ENCODE measurements at places on chromosomes 7 and 10.

DNA sequence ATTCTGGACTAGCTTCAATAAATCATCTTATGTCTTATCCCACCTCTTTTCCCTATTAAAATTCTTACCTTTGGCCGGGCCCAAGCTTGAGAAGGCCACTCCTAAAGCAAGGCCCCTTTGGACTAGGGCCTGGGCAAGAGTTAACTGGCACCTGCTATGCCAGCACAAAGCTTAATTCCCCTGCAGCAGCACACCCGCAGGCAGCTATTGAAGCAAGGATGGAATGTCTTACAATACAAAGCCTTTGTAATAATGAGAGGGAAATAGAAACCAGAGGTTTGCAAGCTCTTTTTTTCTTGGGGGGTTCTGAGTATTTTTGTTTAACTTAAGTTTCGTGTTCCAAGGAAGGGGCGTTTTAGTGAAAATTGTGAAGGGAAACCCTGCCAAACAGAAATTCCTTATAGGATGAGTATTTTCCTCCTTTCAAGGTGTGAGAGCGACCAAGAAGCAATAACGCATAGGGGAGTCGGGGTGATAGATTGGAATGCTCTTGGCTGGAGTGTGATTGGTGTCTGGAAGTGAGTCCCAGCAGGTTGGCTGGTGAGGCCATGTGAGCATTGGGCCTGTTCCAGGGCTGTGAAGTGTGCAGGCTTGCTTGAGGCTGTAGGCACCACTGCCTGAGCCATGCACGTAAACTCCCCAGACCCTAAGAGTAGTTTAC lies 148.5 kb downstream of the KIAA1217 start:
- no peak for DNase-seq

DNA sequence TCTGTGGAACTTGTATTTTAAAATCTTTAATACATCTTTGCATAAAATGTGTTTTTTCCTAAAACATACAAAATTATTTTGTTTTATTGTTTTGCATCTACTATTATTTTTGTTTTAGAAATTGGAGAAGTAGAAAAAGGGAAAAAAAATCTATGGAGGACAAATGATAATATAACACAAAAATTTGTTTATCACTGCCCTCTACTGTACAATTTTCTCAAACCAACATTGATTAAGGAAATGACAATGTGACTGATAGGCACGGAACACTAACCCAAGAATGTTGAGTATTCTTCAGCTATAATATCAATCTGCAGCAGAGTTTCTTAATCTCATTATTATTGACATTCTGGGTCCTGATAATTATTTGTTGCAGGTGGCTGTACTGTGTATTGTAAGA lies 9.5 kb upstream of the ING3 start:
- peak; percentile 20 for DNase-seq

- DNase-seq, result no peak
Observed at GRCh38 chr10:79063661-79064492, 4.9 kb upstream of the ZMIZ1 start.

GRCh38 chr7:132377703-132378584 lies 198.3 kb downstream of the PLXNA4 start:
- DNase-seq, result no peak

GRCh38 chr7:98105942-98106544 lies 619 bp upstream of the LMTK2 start:
- no peak for DNase-seq
